Sigmoid colon (tissue), 7 donors: ENCODE measurements at places on chromosomes 2 and 18. TPM values are rescaled to one million over a fixed set of nuclear protein-coding genes. Genes with fewer than 3 reads are reported as not detected.
A peak's percentile ranks its signal among the peaks of the same experiment; 100 is the strongest.

The IMP4 gene
- total RNA-seq: 86.0 TPM

The SP110 gene
- total RNA-seq: 15.3 TPM

- no peaks in the 10 kb centered on the region for H3K27me3 ChIP-seq
- H3K4me3 ChIP-seq: no peak overlapping the region
- H3K36me3 ChIP-seq: peaks cover 4% of the 10 kb centered on the region
Observed at GRCh38 chr2:169975221-169975620, 148.0 kb downstream of the UBR3 start.

GRCh38 chr2:217868911-217869334 lies 133.9 kb downstream of the TNS1 start:
- peaks cover 48% of the 10 kb centered on the region for H3K36me3 ChIP-seq
- DNase-seq: peak; percentile 89
- no peaks in the 10 kb centered on the region for H3K4me1 ChIP-seq
- no peak overlapping the region for H3K4me3 ChIP-seq
- peak overlapping the region; percentile 64 for H3K27ac ChIP-seq

DNA sequence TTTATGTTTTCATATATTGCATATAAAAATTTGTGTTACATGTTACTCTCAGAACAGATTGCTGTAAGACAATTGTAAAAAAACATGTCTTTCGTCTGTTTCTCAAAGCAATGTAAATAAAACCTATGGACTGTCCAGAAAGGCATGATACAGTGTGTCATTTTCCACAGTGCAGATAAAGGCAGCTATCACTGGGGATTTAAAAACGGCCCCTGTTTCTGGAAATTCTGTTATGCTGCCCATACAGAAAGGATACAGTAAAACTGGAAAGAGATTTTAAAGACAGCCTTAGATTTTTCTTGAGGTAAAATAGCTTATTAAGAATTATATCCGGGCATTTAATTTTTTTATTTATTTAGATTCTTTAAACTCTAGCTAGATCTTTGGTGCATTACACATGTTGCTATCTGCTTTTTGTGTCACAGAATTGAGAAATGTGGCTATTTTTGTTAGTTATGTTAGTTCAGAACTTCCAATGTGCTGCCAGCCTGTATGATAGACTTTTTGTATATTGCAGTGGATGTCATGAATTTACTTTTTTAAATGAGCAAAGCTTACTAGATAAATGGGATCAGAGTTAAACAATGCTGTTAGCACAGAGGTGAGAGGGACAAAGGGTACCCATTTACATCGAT lies 859 bp upstream of the INO80D start:
- no peak for DNase-seq
- H3K27me3 ChIP-seq: no peaks in the 10 kb centered on the region
- H3K4me1 ChIP-seq: peaks cover 20% of the 10 kb centered on the region
- H3K4me3 ChIP-seq: peak overlapping the region; percentile 71
- peaks cover 6% of the 10 kb centered on the region for H3K36me3 ChIP-seq

- no peaks in the 10 kb centered on the region for H3K27me3 ChIP-seq
- H3K36me3 ChIP-seq: no peaks in the 10 kb centered on the region
- no peak for DNase-seq
- no peak overlapping the region for H3K4me3 ChIP-seq
- no peak overlapping the region for H3K27ac ChIP-seq
- no peaks in the 10 kb centered on the region for H3K4me1 ChIP-seq
Observed at GRCh38 chr2:176704282-176704858, 435.1 kb downstream of the MTX2 start.

DNA sequence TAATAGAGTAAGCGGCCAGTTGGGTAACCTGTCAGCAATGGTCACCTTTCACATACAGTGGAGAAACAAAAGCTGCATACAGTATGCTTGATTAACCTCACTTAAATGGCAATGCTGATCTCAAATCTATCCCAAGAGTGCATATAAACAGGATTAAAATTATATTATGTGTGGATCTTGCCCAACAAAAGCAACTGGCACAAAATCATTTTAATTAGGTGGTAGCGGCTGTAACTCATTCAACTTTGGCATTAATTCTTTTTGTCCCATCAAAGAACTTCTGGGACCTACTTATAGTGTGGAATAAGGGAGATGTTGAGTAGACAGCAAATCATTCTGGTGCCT lies 167.8 kb upstream of the VRK2 start:
- DNase-seq: no peak
- no peak overlapping the region for H3K4me3 ChIP-seq
- no peaks in the 10 kb centered on the region for H3K27me3 ChIP-seq
- H3K27ac ChIP-seq: no peak overlapping the region
- H3K4me1 ChIP-seq: peaks cover 8% of the 10 kb centered on the region

DNA sequence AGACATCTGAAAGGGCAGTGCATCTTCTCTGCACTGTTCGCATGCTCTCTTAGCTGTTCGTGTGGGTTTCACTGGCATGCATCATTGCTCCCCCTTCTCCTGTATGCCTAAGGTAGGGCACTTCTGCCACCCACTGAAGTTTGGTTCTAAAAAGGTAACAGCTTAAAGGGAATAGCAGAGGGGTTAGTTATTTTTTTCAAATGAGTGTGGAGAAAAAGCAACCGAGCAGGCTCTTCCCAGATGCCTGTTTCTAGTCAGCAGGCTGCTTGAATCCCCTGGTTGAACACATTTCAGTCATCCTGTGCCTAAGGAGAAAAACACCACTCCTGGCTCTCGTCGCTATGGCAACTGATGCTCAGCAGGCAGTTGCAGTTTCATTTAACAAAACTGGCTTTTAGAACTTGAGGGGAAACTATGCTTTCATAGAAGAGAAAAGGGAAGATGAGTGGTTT lies 69.8 kb upstream of the GALNT3 start:
- no peak for DNase-seq
- H3K4me3 ChIP-seq: no peak overlapping the region
